ENCODE measurements at places on chromosomes 16 and 17.

- H3K4me3 ChIP-seq, result no peak overlapping the region
- H3K36me3 ChIP-seq, result no peaks in the 10 kb centered on the region
- H3K4me1 ChIP-seq, result peaks cover 7% of the 10 kb centered on the region
- H3K27me3 ChIP-seq, result no peaks in the 10 kb centered on the region
These were observed 115.6 kb upstream of the CDH5 start for GRCh38 chr16:66250686-66251431.

DNA sequence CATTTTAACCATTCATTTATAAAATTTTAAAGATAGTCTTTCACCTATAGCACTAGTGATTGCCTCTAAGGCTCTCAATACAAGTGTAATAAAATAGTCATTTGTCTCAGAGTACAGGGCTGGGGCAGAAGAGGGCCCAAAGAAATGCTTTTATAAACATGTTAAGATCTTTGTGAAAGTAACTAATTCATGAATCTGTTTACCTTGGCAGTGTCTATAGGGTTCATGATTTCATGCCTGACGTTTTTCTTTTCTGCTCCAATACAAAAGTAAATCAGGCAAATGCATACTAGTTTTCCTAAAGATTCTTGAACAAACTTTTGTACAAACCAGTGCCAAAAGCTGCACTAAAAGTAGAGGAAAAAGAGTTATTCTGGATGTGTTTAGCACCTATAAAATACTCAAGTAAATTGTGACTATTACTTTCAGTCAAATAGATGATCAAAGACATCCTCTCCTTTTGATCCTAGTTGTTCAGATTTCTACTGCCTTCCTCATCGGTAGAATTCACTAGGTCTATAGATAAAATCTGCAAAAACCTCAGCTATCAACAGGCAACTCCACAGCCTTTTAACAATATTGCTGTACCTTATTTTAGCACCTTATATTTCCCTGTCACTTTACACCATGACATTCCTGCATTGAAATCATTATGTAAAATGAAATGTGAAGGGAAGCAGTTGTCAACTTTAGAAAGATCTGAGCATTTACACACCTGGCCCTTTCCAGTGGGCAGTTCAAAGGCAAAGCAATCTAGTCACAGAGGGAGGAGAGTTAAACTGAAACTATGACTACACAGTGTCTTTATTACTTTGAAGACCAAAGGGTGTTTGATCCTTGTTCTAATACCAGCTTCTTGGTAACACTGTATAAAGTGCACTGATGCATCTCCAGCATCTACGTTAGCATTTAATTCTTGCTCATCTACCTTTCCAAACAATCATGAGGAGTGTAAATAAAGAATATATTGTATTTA is 100.0 kb upstream of the MED13 start:
- H3K27me3 ChIP-seq, result no peaks in the 10 kb centered on the region
- H3K27ac ChIP-seq, result peak overlapping the region; percentile 16
- no peaks in the 10 kb centered on the region for H3K36me3 ChIP-seq
- DNase-seq, result peak; percentile 24
- H3K4me1 ChIP-seq, result peaks cover 5% of the 10 kb centered on the region
- H3K4me3 ChIP-seq, result no peak overlapping the region

GRCh38 chr17:66764506-66764905 is 70.4 kb upstream of the CACNG5 start:
- no peaks in the 10 kb centered on the region for H3K36me3 ChIP-seq
- H3K27ac ChIP-seq, result no peak overlapping the region
- no peak overlapping the region for H3K4me3 ChIP-seq
- no peaks in the 10 kb centered on the region for H3K4me1 ChIP-seq

DNA sequence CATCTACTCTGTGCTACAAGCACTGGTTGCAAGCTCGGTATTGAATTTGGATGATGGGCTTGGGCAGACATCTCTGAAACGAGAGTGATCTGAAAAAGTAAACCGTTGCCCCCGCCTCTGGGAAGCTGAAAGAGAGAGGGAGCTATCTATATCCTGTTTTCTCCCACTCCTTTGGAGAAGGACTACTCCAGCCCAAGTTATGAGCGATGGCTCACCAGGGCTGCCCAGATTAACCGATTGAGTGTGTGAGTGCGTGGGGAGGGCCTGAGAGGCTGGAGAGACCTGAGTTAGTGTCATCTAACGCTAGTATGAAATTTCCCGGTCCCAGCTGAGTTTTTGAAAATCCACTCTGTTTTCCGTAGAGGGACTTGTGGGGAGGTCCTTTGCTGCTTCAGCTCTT is 11.5 kb downstream of the MGAT5B start:
- H3K27ac ChIP-seq, result no peak overlapping the region
- H3K4me1 ChIP-seq, result no peaks in the 10 kb centered on the region
- DNase-seq, result no peak
- H3K36me3 ChIP-seq, result no peaks in the 10 kb centered on the region

DNA sequence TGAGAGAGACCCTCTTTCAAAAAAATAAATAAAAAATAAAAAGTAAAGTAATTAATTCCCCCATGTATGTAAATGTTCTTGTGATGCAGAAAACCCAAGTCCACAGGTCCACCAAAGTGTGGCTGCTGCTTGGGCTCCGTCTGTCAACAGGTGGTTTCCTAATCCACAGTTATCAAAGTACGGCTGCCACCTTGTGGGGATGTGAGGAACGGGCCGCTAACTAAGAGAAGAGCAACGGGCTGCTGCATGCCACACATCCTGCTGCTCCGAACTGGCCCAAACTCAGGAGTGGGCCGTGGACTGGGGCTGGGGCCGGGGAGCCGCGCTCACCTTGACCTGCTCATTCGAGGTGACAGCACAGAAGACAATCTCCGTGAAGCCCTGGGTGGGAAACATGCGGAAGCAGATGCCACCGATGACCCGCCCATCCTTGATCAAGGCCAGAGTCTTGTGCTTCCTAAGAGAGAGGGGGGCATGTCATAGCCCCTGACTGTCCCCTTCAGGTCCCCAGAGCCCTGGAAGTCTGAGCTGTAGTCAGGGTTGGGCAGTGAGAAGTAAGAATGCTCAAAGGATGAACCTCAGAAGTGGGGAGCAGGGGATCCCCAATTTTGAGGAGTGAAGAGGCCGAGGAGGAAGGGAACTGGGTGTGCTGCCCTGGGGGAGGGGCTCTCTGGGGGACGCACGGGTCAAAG is 4.3 kb downstream of the KAT2A start:
- DNase-seq, result peak; percentile 94
- H3K27ac ChIP-seq, result no peak overlapping the region
- peaks cover 14% of the 10 kb centered on the region for H3K36me3 ChIP-seq
- H3K4me3 ChIP-seq, result no peak overlapping the region
- peaks cover 6% of the 10 kb centered on the region for H3K4me1 ChIP-seq

DNA sequence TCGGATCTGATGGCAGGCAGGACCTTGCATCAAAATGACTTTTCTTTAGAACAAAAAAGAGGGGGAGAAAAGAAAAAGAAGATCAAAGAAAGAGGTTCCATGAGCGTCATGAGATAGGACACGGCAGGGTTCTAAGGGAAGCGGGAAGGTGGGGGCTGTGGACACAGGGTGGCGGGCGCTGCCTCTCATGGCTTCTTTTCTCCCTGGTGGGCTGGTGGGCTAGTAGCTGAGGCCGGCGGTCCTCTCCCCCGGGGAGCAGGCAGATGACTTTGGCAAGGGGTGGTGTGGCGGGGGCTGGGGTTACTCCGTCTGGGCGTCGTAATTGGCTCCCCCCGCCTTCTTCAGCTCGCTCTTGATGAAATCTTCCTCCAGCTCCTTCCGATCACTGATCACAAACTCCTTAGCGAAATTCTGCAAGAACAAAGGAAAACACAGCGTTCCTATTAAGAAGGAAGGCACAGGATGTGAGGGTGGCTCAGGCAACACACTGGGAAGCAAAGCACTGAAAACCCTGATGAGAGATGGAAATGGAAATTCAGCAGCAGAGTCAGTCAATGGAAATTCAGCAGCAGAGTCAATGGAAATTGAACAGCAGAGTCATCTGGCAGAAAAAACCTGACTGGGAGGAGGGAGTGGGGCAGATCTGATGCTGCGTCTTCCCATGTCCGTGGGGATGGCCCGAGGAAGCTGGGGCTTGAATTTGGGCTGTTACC is 51.2 kb downstream of the COTL1 start:
- peak; percentile 30 for DNase-seq
- H3K27ac ChIP-seq, result no peak overlapping the region
- H3K4me3 ChIP-seq, result no peak overlapping the region
- H3K36me3 ChIP-seq, result peaks cover 26% of the 10 kb centered on the region
- no peaks in the 10 kb centered on the region for H3K27me3 ChIP-seq
- peaks cover 10% of the 10 kb centered on the region for H3K4me1 ChIP-seq

- H3K27me3 ChIP-seq, result no peaks in the 10 kb centered on the region
- H3K4me1 ChIP-seq, result no peaks in the 10 kb centered on the region
- no peak for DNase-seq
- H3K27ac ChIP-seq, result no peak overlapping the region
- H3K4me3 ChIP-seq, result no peak overlapping the region
- H3K36me3 ChIP-seq, result no peaks in the 10 kb centered on the region
These were observed 29.6 kb downstream of the DNAH3 start for GRCh38 chr16:21120976-21121520.

DNA sequence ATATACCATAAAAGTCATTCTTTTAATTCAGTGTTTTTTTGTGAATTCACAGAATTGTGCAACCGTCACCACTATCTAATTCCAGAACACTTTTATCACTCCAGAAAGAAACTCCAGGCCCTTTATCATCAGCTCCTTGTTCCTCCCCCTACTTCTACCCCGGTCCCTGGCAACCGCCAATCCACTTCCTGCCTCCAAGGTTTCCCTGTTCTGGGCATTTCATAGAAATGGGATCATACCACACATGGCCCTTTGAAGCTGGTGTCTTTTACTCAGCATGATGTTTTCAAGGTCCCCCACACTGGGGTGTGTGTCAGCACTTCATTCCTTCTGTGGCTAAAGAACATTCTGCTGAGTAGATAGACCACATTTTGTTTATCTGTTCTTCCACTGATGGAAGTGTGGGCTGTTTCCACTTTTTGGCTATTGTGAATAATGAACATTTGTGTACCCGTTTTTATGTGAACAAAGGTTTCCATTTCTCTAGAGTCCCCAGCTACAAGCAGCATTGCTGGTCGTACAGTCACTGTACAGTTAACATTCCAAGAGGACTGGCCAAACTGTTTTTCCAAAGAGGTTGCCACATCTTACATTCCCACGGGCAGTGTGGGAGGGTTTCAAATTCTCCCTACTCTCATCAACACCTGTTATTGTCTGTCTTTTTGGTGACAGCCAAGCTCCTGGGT is 75.8 kb upstream of the ZNF469 start:
- H3K27ac ChIP-seq, result no peak overlapping the region
- no peaks in the 10 kb centered on the region for H3K36me3 ChIP-seq
- no peaks in the 10 kb centered on the region for H3K27me3 ChIP-seq
- DNase-seq, result peak; percentile 78
- no peak overlapping the region for H3K4me3 ChIP-seq

DNA sequence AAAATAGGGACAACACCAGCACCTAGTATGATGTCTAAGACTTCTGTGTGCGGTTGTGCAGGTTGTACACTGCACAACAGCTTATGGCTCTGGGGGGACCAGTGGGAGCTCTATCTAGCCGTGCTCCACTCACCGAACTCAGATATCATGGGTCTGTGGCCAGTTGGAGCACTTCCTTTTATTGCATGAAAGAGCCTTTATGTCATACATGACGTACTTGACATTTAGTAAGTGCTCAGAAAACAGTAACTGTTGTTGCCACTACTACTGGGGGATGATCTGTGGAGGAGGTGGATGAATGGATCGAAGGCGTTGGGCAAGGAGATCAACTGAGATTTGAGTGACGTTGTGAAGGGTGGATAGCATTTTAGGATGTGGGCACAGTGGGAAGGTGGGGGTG is 368.8 kb downstream of the SNX29 start:
- DNase-seq, result no peak
- H3K4me1 ChIP-seq, result peaks cover 7% of the 10 kb centered on the region
- no peak overlapping the region for H3K27ac ChIP-seq
- no peaks in the 10 kb centered on the region for H3K36me3 ChIP-seq
- no peaks in the 10 kb centered on the region for H3K27me3 ChIP-seq
- H3K4me3 ChIP-seq, result no peak overlapping the region

GRCh38 chr16:46673320-46674013 is 15.5 kb downstream of the VPS35 start:
- no peak overlapping the region for H3K27ac ChIP-seq
- DNase-seq, result peak; percentile 75
- H3K4me1 ChIP-seq, result peaks cover 3% of the 10 kb centered on the region

DNA sequence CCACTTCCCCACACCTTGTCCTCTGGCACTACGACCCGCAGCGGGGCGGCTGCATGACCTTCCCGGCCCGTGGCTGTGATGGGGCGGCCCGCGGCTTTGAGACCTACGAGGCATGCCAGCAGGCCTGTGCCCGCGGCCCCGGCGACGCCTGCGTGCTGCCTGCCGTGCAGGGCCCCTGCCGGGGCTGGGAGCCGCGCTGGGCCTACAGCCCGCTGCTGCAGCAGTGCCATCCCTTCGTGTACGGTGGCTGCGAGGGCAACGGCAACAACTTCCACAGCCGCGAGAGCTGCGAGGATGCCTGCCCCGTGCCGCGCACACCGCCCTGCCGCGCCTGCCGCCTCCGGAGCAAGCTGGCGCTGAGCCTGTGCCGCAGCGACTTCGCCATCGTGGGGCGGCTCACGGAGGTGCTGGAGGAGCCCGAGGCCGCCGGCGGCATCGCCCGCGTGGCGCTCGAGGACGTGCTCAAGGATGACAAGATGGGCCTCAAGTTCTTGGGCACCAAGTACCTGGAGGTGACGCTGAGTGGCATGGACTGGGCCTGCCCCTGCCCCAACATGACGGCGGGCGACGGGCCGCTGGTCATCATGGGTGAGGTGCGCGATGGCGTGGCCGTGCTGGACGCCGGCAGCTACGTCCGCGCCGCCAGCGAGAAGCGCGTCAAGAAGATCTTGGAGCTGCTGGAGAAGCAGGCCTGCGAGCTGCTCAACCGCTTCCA is 2.6 kb downstream of the METTL26 start:
- no peak overlapping the region for H3K27ac ChIP-seq
- H3K4me1 ChIP-seq, result peaks cover 45% of the 10 kb centered on the region
- peaks cover 30% of the 10 kb centered on the region for H3K36me3 ChIP-seq
- no peak for DNase-seq
- no peak overlapping the region for H3K4me3 ChIP-seq
- H3K27me3 ChIP-seq, result no peaks in the 10 kb centered on the region

DNA sequence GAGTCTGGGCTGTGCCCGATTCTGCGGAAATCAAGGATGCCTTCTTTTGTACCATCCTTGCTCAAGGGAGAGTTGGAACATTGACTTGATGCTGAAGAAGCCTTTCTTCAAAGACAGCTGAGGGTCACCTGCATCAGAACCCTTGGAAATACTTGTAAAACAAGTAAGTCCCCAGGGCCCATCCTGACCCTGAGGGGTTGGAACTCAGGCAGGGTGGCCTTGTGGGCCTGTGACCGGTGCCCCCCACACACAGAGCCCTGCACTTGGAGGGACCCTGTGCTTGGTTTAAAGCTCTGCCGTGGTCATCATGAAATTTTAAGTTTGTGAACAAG is 56.9 kb downstream of the WIPI1 start:
- no peaks in the 10 kb centered on the region for H3K27me3 ChIP-seq
- no peak for DNase-seq
- H3K36me3 ChIP-seq, result no peaks in the 10 kb centered on the region
- peaks cover 13% of the 10 kb centered on the region for H3K4me1 ChIP-seq

GRCh38 chr17:55442953-55443683 is 21.5 kb upstream of the MMD start:
- no peaks in the 10 kb centered on the region for H3K36me3 ChIP-seq
- DNase-seq, result peak; percentile 11
- H3K4me3 ChIP-seq, result no peak overlapping the region
- H3K27me3 ChIP-seq, result no peaks in the 10 kb centered on the region
- peaks cover 12% of the 10 kb centered on the region for H3K4me1 ChIP-seq
